ENCODE measurements at places on chromosomes 11 and 22.

DNA sequence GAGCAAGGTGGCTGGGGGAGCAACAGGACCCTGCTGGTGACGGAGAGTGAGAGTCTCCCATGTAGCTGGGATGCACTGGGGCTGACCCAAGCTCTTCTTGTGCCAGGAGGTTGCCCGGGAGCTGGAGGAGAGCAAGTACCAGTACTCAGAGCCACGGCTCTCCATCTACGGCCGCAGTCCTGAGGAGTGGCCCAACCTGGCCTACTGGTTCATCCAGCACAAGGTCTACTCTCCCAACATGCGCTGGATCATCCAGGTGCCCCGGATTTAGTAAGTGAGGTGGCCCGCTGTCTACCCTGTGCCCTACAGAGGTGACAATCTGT lies 40.4 kb downstream of the AMPD3 start:
- no peak for DNase-seq

DNA sequence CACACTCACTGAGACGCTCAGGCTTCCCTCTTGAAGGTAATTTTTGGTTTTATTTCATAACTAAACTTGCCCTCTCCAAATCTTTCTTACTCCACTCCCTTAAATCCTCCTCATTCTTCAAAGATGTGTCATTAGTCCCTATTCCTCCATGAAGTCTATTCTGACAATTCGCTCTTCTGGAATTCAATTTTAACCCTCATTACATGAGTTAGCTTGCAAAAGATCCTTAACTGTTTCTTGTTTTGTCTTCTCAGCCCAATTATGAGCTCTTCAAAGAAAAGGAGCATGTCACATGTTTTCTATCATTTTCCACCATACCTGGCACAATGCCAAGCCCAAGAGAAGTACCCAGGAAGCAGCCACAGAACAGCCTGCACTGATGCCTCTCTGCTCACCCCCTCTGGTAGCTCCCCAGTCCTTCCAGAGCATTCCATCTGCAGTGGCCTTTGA lies 13.0 kb downstream of the GALNT18 start:
- DNase-seq = no peak

- no peak for DNase-seq
Measured at GRCh38 chr11:122676638-122677037, 21.1 kb downstream of the UBASH3B start.

GRCh38 chr22:37639771-37640590 lies 512 bp downstream of the SH3BP1 start:
- DNase-seq = no peak

- no peak for DNase-seq
Measured at GRCh38 chr11:118206391-118207031, 18.3 kb downstream of the JAML start.

DNA sequence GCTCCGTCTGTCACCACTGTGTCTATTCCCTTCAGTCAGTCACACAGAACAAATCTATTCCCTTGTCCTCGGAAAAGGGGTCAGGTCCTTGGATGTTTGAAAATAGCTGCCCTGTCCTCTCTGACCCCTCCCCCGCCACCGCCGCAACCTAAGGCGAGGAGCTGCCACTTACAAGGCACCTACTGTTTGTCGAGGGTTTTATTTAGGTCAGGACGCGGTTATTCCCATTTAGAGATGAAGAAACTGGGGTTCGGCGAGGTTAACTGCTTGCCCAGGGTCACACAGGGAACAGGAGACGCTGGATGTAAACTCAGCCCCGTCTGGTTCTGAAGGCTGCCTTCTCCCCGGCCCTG lies 1468.1 kb downstream of the BRD1 start:
- DNase-seq = no peak

- DNase-seq = no peak
Measured at GRCh38 chr11:95222817-95223216, 8.2 kb downstream of the SESN3 start.

DNA sequence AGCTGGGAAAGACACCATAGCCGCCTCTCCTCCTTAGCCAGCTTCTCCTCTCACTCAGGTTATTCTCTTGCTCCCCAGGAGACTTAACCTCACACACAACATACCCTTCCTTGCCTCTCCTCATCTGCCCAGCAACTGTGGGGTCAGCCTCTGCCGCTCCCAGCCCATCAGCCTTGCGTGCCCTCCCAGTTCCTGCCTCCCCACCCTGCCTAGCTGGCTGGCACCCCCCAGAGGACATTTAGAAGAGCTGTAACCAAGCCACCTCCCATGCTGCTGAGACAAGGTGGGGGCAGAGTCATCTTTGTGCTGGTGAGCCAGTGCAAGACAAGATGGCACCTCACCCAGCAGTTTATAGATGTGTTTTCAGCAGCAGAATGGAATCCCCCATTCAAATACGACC lies 38.2 kb downstream of the TOM1 start:
- DNase-seq = peak; percentile 27

- DNase-seq = no peak
Measured at GRCh38 chr22:40679249-40679963, at the start of gene MCHR1. TSS of gene MCHR1 (plus strand) at chr22:40679484. CDS start at chr22:40679653, 169 bp downstream.

GRCh38 chr11:12120031-12121008 lies 9.9 kb downstream of the MICAL2 start:
- DNase-seq = no peak

DNA sequence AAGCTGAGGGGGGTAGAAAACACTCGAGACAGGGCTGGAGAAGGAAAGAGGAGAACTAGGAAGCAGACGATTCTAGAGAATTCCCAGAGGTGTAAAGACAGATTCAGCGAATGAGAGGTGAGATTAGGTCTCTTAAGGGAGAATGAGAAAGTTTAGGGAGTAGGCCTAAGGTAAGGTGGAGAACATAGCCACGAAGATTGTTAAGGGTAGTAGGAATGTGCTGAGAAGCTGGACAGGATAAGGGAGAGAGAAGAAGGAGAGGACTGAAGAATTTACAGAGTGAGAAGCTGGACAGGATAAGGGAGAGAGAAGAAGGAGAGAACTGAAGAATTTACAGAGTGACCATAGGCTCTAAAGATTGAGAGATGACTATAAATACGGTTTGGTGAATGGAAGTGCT lies 908 bp downstream of the PPME1 start:
- DNase-seq = no peak

- DNase-seq = no peak
Measured at GRCh38 chr11:19878520-19878919, 165.9 kb downstream of the NAV2 start.

DNA sequence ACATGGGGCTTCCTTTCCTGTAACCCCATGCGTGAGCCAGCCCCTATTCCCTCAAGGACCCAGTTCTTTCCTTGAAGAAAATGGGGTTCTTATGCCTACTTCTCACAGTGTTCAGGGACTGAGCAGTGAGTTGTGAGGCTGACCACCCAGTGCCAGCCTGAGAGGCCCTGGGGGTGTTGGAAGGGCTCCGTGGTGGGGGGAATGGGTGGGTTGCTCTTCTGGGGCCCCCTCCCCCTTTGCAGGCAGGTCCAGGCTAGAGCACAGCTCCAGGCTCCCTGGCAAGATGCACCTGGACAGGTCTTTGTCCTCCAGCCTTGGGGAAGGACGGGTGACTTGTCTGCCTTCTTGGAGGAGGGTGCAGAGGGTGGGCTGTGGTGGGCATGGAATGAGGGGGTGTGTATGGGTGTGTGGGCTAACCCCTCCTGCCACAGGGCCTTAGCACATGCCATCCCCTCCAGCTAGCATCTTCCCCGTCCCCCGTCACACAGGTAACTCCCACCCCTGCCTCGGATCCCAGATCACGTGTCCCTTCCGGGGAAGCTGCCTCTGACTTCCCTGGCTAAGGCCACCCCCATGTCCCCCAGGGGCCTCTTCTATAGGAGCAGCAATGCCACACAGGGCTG lies 64.6 kb downstream of the MYEOV start:
- DNase-seq = no peak

- DNase-seq = no peak
Measured at GRCh38 chr11:113705871-113706655, at the start of gene TMPRSS5. TSS of gene TMPRSS5 (minus strand) at chr11:113706308. CDS start at chr11:113706224, 84 bp downstream.

DNA sequence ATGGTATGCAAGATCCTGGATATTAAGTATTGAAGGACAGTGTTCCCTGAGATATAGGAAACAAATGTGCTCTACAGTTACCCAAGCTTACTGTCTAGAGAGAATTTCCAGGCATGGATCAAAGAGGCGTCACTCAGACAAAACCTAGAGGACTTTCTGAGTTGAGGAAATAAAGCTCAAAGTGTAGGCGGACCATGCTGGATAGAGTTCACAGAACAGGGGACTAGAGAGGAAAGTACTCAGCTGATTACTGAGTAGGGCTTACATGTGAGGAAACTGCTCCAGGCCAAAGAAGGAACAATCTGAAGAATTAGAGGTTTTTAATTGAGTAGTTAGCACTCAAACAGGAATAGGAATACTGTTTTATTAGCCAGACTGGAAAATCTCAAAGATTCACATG lies 193.3 kb downstream of the TMEM135 start:
- DNase-seq = no peak

- no peak for DNase-seq
Measured at GRCh38 chr11:12856338-12856737, 152.8 kb upstream of the RASSF10 start.
